ENCODE measurements at places on chromosomes 16 and 17.

DNA sequence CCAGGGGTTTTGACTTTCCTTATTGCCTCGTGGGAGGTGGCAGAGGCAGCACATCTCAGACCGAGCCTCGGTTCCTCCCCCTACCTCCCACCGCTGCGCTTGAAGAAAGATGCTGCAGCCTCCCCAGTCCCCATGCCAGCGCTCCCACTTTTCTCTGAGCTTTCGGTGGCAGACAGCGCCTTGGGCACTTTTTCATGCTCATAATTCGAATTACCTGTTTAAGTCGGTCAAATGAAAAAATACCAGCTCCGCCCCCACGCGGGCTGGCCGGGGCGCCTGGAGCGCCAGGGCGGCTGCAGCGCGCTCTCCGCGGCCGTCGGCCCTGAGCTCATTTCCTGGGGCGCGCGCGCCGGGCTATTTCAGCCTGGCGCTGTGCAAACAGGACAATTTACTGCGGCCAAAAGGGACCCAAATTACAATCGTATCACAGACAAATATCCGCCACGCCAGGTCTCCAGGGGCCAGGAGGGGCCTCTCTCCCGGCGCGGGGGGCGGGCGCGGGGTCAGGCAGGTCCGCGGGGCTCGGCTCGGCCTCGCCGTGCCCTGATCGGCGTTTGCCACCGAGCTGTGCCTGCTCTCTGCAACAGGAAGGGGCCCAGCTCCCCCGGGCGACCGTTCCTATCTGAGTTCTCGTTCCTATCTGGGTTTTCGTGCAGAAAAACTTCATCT lies 45.0 kb downstream of the SOST start:
- no peak for DNase-seq

- no peak for DNase-seq
Measured at GRCh38 chr17:76701471-76701967, 9.2 kb downstream of the MXRA7 start.

DNA sequence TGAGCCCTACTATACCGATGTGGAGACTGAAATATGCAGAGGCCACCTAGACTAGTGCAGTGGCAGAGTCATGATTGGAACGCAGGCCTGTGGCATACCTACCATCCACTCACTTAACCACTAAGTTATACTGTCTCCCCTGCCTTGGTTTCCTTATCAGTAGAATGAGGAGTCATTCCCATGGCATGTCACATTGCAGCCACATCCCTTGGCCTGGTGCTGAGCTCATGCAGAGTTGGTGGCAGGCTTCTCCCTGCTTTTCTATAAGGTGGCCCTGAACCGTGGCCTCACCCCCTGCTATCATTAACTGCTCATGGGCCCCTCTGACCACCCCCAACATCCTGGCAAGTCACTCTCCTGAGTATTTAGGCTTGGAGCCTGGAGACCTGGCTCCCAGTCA lies 212.5 kb downstream of the KATNIP start:
- no peak for DNase-seq

DNA sequence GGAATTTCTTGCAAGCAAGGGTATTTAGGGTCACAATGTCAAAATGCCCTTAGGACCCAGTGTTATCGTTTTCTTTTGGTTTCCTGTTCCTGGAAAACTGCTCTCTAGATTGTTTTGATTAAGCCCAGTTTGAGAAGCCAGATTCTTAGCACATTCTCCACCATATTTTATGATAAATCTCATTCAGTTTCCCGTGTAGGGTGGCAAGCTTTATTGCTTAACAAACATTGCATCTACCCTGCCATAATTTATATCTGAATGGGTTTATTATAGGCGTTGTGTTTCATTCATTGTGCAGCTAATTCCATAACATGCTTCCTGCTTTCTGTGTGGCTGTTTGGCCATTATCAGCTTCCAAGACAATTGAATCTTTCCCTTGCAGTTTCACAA lies 389.1 kb upstream of the DYNLRB2 start:
- no peak for DNase-seq

DNA sequence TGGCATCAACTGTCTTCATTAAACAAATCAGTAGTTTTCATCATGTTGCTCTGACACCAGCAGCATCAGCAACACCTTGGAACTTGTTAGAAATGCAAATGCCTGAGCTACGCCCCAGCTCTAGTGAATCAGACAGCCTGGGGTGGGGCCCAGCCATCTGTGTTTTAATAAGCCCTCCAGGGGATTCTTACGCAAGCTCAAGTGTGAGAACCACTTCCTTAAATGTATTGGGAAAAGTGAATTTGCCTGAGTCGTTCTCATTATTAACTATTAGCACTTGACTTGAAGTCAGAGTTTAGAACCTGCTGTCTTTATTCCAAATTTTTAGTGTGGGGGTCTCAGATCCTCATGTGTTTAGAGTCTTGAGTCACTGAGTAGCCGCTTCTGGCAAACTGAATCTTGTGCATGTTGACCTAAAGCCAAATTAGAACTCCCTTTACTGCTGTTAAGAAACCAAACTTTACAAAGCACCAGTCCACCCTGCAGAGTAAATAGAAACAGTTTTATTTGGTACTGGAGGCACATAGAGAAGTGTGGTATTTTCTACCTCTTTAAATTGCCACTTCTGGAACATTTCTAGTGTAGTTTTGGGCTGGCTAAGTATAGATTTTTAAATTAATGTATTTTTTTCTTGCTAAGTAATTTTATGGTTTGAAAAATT lies 137.4 kb upstream of the COX10 start:
- DNase-seq: peak; percentile 60

DNA sequence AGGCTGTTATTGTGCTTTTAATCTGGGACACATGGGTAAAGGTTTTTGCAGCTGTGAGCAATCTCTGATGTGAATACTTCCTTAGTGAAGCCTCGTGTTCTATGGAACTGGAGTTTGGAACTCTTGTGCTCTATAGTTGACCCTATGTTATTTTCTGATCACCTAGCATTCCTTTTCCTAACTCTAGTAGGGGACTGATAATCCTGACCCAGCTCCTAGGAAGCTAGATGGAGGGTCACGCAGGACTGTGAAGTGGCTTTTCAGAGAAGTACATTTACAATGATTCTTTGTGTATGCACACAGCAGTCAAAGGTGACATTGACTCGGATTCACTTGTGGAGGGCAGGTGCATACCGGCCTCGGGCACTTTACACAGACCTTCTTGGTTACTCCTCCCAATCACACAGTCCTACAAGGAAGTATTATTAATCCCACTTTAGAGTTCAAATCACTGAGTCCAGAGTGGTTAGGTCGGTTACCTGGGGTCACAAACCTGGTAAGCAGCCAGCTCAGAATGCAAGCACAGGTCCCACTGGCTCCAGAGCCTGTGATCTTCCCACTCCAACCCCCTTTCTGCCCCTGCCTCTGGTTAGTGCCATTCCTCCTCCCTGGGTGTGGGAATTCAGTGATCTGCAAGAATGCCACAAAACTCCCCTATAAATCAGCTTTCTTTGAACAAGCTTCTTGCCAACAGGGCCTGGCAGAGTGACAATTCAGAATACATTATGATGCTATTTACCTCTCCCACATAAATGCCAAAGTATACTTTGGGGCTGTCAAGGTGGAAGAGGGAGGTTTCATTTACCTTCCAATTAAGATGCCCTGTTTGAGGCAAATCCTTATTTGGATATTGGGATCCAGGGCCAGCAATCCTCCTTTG lies 7.1 kb downstream of the CHD9NB start:
- DNase-seq: no peak
